Amygdala (tissue), 56 donors: ENCODE measurements at places on chromosomes 7 and 10.

DNA sequence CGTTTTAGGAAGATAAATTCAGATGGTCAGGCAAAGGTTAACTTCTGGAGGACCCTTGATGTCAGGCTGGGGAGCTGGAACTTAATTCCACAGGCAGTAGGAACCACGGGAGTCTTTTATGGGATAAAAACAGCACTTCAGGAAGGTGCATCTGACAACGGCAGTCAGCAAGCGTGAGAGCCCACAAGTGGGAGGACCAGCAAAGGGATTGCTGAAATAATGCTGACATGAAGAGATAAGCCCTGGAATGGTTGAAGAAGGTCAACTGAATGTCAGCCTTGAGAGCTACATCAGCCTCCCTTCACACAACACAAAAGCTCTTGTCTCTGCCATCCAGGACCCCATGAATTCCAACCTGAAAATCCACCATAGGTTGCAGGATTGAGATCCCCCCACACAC, 138.8 kb downstream of the SORCS1 start:
- no peak for DNase-seq

DNA sequence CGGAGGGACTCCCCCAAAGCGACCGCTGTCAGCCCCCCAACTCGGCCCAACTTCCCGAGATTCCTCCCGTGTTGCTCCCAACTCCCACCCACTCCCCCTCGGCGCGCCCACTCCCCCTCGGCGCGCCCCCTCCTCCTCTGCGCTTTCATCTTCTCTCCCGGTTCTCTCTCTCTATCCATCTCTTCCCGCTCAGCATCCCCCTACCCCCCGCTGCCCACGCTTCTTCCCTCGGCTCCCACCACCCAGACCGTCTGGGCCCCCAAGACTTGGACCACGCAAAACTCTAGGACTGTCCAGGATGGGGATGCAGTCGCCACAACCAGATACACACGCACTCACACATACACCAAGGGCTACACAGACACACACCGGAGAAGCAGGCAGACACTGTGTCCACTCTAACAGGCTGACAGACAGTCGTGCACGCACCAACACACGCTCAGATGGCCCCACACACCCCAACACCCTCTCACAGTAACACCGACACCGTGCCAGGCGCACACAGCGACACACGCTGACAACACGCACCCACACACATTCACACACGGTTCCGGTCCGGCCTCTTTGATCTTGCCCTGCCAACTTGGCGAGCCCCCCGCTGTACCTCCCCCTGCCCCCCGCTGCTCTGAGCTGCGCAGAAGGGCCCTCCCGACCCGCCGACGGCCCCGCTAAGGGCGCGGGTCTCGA, 1.1 kb downstream of the GRID1 start:
- peak; percentile 51 for DNase-seq

GRCh38 chr7:80671744-80672143, 33.3 kb downstream of the CD36 start:
- no peak for DNase-seq

DNA sequence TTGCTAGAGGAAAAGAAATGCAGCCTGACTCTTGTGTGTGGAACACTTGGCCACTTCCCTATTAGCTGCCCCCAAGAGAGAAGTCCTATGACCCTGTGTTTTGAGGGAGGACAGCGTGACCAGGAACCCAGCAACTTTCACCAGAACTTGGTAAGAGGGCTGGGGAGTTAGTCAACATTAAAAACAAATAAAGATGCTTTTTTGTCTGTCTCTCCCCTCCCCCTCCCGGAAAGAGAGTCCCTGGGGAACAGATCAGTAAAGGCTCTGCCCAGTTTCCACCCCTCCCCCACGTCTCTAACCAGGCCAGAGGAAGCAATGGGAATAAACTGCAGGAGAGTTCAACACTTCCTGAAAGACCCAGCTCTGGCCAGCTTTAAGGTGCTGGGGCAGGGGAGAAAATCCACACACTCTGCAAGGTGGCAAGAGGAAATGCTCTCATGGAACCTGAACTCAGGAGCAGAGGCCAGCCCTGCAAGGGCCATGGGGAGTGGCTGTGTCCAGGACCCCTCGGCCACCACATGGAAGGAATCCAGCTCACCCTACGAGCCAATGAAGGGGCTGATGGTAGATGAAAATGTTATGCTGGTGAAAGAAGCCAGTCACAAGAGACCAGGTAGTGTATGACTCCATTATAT, 21.5 kb downstream of the SH3PXD2A start:
- no peak for DNase-seq

- DNase-seq, result no peak
Measured at GRCh38 chr7:92586403-92586802, 3.8 kb downstream of the FAM133B start.

GRCh38 chr7:44898039-44898438, 12.7 kb upstream of the PURB start:
- no peak for DNase-seq

- DNase-seq, result no peak
Measured at GRCh38 chr10:97195706-97196222, 10.0 kb upstream of the SLIT1 start.

GRCh38 chr10:27440478-27440877, 63.6 kb upstream of the RAB18 start:
- no peak for DNase-seq

DNA sequence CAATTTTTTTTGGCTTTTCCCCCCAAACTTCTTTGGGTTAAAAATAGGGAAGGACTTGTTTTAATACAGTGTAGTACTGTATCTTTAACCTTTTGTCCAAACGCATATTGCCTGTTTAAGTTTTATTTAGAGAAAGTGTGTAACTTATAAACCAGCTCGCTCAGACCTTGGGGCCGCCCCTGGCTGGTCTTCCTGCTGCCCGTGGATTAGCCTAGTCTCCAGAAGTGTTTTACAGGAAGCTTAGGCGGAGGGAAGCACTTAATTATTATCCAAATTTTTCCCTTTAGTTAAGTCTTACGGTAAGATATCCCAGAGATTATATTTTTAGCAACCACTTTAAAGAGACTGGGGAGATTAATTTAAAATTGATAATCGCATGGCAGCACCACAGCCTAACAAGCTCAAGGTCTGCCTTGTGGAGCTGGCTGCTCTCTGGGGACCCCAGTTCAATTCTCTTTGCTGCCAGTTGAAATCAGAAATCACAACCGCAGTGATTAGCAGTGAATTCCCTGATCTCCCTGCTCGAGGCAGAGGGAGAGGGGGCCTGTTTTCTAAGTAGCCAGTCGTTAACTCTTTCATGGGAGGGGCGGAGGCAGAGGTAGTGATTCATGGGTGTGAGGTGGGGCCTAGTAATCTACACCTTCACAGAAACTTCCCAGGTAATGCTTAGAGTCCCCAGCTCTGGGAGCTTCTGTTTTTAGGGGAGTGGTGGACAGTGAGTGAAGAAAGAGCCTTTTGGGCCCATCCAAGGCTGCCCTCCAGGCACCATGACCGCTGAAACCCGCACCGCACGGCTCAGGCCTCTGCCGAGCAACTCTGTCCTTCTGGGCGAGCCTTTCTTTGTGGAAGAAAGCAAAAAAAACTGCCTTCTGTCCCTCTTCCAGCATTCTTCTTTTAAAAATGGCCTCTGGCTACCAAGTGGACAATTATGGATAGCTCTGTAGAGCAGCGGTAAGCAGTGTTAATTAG, 548.7 kb upstream of the GALNT17 start:
- no peak for DNase-seq

DNA sequence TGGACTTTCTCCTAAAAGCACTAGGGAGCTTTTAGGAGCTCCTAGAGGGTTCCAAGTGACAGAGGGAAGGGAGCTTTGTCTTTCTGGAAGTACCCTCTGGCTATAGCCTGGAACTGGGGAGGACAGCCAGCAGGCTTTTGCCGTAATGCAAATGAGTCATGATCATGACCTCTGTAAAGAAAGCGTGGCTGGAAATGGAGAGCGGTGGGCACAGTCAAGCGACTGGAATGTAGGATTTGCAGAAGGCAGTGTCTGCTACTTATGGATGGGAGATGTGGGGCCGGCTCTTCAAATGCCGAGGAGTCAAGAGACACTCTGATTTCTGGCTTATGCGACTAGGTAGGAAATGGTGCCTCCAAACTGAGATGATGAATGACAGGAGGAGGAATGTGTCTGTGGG, 34.6 kb upstream of the PLPP4 start:
- no peak for DNase-seq

GRCh38 chr7:122402235-122402634, 97.7 kb upstream of the FEZF1 start:
- DNase-seq, result no peak

DNA sequence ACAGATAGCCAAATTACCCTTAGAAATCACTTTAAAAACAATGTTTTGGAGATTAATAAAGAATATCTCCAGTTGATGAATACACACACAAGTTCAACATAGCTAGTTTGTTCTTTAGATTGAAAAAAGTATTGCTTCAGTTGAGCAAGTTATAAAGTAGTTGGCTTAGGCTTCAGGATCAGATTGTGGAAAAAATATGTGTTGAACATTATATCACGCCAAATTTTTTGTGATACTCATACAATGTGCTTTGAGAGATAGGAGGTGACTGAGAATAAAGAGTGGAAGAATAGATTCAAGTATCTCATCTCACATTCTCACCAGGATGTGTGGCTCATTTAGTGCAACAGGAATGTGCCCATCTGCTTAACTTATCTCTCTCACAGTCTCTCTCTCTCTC, 553.3 kb downstream of the HTR7 start:
- DNase-seq, result no peak

DNA sequence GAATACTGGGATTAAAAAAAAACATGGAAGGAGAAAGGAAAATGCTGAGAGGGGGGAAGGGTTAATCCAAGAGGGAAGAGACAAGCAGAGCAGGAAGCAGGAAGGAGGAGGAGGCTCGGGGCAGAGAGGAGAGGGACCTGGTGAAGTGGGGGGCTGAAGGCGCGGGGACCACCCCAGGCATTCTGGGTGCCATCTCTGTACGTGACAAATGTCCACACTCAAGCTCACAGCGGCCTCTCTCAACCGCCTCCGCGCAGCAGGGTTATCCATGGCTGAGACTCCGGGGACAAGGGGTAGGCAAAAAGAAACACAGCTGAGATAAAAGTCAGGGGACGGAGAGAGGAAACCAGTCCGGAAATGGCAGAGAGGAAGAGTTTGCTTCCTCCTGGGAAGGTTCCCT, 33.9 kb downstream of the EN2 start:
- no peak for DNase-seq

DNA sequence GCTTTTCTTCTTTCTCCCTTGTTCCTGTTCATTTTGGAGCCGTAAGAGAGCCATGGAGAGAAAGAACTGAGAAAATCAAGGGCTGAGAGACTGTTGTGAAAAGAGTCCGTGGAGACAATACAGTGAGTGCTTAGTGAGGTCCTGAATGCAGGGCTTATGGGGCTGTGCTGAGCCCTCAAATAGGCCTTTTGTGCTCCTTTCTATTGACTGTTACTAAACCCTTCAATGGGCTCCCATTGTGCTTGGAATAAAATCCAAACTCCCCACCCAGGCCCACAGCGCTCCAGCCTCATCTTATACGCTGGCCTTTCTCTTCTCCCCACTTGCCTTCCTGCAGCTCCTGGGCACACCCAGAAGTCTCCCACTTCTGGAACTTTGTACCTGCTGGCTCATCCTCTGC, 243.1 kb upstream of the HABP2 start:
- DNase-seq, result no peak

DNA sequence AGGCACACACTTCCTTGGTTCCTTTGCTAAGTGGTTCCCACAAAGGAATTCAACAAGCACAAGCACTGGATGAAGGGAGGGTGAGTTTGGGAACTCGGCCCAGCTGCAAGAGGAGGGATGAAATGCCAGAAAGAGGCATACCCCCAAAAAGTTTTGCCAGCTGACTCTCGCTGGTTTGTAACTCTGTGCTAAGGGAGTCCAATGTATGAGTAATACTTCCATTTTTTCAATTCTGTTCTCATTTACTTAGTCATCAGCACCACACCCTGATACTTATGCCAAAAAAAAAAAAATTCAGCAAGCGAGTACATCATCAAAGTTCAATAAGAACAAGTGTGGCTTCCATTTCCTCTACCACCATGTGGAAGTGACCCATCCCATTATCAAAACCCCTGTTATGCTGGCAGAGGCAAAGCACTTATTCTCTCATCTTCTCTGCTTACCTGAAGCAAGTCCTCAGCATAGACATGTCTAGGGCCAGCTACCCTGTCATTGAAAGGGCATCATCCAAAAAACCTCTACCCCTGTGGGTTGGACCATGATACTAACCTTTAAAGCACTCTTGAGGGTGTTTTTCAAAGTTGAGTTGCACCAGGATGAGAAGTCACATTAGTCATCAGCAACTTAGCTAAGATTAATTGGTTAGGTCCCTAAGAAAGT, 6.9 kb upstream of the HYCC1 start:
- no peak for DNase-seq

GRCh38 chr10:93954299-93954698, 39.4 kb upstream of the PLCE1 start:
- DNase-seq, result no peak

GRCh38 chr10:27569946-27570345, 65.8 kb downstream of the RAB18 start:
- no peak for DNase-seq

GRCh38 chr7:108716783-108717182, 147.1 kb downstream of the DNAJB9 start:
- DNase-seq, result no peak

- no peak for DNase-seq
Measured at GRCh38 chr10:81894616-81895015, 19.6 kb downstream of the NRG3 start.

- peak; percentile 6 for DNase-seq
Measured at GRCh38 chr7:50595491-50596102, 30.4 kb upstream of the DDC start.

DNA sequence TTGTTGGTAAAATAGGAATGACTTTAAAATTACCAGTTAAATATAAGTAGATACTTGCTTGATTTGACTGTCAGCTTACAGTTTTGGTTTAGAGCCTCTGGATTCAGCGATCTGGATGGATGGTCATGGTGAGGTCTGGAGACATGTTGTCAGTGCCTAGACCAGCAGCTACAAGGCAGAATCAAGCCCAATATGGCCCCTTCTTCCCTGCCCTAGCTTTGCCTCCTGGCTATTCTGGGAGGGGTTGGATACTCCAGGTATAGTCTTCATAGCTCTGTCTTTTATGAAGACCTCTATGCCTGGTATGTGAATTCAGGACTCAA, 166.5 kb upstream of the VIPR2 start:
- DNase-seq, result no peak

DNA sequence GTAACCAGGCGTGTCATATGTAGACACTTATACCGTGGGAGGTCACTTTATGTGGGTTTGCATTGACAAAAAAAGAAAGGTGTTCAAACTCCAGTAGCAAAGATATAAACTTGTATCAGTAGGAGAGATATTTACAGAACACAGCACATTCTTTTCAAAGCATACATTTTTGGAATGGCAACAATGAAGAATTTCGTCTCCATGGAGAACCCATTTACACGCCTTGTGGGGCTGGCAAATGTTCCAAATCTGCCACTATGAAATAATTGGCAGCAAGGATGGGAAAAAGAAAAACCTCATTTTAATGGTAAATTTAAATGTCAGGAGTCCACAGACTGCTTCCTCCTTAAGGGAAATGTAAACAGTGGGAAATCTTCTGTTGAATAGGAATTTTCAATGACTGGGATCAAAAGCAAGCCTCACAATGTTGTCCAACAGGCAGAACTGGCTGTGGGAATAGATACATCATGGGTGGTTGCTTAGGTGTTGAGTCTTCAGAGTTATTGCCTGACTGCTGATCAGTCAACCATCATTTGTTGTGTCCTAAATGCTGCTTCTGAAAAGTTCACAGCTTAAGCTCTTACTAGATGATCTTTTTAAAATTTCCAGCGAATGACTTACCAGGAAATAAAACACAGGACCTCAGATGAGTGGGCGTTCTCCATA, 256.6 kb upstream of the SEMA3C start:
- no peak for DNase-seq

GRCh38 chr7:46387646-46388045, 466.6 kb upstream of the IGFBP3 start:
- DNase-seq, result no peak
